COR-L47 (cell line): ENCODE measurements at places on chromosomes 4 and X.
A peak's percentile ranks its signal among the peaks of the same experiment; 100 is the strongest.

DNA sequence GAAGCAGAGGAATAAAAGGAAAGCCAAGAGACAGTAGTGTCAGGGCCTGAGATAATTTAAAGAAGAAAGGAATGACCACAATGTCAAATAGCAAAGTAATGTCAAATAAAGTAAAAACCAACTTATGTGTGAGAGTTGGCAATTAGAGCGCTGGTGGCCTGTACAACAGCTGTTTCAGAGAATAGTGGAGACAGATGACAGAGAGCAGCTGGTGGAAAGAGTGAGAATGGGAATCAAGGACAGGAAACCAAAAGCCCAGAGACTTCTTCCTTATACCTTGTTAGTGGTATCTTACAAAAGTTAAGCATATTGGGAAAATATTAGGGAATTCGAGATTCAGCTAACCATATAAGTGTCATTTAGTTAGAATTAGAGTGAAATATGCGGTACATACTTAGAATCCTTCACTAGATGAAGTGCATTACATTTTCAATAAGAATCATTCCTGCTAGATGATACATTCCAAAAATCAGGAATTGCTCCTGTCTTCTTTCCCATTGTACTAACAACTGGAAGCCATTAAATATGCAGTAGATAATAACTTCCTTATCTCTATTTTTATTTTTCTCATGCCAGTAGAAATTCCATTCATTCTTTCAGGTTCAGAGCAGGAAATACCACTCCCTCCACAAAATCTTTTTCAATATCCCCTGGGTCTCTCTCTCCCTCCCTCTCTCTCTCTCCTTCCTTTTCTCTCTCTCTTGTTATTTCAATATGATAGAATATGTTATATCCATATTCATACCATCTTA is 525.4 kb downstream of the CENPC start:
- no peak for DNase-seq

- no peak for DNase-seq
Observed at GRCh38 chrX:41779941-41780340, 56.0 kb downstream of the GPR82 start.

GRCh38 chr4:104938624-104939023 is 208.1 kb upstream of the TET2 start:
- DNase-seq, result no peak

DNA sequence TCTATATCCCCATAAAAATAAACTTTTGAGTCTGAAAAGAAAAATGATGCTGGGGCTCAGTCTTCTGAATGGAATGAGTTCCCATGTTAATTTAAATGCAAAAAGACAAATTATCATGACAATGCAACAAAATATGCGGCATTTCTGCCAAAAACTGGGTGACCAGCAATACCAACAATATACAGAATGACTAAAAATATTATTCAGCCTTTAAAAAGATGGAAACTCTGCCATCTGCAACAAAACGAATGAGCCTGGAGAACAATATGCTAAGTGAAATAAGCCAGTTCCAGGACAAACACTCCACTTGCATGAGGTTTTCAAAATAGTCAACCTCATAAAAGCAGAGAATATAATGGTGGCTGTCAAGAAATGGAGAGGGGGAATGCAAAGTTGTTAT is 558.5 kb downstream of the IL15 start:
- no peak for DNase-seq

- no peak for DNase-seq
Observed at GRCh38 chr4:153788413-153789276, at the start of gene SFRP2. SFRP2 (minus strand) TSS chr4:153789083; CDS start chr4:153788835, 248 bp downstream.

DNA sequence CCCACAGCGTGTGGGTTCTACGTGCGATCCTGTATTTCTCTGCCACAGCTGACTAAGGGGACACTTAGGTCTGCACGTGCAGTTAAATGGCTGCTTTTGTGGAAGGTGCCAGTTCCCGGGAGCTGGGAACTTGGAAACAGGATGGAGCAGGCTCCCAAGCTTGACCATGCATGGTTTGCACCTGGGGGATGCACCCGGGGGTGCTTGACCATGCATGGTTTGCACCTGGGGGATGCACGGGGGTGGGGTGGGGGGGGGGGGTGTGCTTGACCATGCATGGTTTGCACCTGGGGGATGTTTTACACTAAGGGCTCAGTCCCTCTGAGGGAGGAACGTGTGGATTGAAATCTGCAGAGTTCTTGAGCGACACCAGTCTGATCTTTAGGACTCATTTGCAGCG is 5.7 kb downstream of the WFS1 start:
- no peak for DNase-seq

DNA sequence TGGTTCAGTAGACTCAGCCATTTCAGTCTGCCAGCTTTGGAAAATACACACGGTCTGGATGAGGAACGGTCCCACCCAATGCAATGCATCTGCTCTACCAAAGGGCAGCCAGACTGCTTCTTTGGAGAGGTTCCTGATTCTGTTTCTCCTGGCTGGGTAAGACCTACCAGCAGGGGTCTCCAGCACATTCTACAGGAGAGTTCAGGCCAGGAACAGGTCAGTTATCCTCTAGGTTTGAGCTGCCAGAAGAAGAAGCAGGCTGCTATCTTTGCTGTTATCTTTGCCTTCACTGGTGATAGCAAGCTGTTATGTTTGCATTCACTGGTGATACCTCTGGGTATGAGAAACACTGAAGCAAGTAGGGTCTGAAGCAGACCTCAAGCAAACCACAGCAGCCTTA is 45.5 kb upstream of the PBDC1 start:
- no peak for DNase-seq

- no peak for DNase-seq
Observed at GRCh38 chr4:150784305-150784704, 202.4 kb downstream of the MAB21L2 start.

- no peak for DNase-seq
Observed at GRCh38 chrX:134375691-134376090, 84.3 kb upstream of the HPRT1 start.

DNA sequence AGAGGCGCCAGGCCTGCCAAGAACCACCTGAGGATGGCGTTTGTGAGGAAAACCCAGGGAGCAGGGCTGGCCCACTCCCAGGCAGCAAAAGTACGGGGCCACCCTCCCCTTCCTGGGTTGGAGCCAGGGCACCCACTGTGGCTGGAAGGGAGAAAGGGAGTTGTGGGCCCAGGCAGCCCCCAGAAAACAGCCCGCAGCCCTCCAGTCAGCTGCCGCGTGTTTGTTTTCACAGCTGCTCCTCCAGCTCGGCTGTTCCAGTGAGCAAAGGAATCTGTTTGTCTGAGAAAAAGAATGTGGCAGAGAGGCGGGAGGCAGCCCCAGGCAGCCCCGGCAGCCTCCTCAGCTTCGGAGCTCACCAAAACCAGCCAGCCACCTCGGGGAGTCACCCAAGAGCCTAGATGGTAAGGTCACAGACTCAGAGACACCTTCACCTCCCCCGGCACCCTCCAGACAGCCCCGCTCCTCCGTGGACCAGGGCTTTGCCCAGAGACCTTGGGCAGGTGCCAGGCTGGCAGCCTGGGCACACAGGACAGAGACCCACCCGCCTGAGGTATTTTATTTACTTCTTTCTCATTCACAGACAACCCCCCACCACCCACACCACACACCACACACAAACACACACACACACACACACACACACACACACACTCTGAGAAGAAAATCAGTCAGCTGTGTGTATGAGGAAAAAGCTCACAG is 338.1 kb downstream of the BCOR start:
- DNase-seq, result peak; percentile 47

- no peak for DNase-seq
Observed at GRCh38 chr4:8306511-8307021, 37.0 kb downstream of the HTRA3 start.

GRCh38 chr4:73244945-73245601 is 13.5 kb downstream of the ANKRD17 start:
- DNase-seq, result no peak

- DNase-seq, result no peak
Observed at GRCh38 chr4:10753336-10753735, 68.8 kb upstream of the CLNK start.

DNA sequence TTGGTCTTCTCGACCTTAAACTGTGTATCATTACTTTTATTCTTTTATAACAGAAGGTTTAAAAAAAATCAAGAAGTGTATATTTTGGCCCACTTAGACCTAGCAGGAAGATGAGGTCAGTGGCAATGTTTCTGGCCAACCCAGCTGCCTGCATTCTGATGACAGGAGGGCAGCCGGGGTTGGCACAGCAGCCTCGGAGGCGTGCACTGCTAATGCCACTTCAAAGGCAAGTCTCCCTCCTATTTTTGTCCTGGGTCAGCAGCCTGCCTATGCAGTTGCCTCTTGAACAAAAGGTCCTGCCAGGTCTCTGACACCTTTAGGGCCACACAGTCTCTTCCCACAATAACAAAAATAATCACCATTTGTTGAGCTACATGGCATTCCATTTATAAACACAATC is 89.4 kb upstream of the MYOZ2 start:
- no peak for DNase-seq

DNA sequence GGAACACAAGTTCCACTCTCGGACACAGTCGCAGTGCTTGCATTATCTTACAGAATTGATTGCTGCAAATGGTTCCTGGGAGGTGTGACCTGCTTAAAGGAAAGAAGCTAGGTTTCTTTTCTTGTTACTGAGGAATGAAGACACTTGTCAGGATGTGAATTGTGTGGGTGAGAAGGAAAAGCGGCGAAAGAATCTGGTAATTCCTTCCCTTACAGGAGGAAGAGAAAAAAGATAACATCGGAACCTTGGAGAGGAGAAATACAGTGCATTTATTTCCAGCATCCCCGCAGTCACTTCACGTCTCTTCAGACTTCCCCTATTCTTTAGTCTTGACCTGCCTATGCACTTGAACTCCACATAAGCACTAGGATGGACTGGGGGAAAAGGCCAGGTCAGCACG is 389 bp upstream of the CCSER1 start:
- no peak for DNase-seq

- no peak for DNase-seq
Observed at GRCh38 chr4:80141543-80141942, 55.8 kb upstream of the PRDM8 start.

- no peak for DNase-seq
Observed at GRCh38 chr4:85745939-85746338, 271.0 kb downstream of the ARHGAP24 start.

- no peak for DNase-seq
Observed at GRCh38 chrX:40448793-40449192, 132.0 kb upstream of the ATP6AP2 start.

- no peak for DNase-seq
Observed at GRCh38 chr4:28313729-28314713, 1453.4 kb downstream of the STIM2 start.

DNA sequence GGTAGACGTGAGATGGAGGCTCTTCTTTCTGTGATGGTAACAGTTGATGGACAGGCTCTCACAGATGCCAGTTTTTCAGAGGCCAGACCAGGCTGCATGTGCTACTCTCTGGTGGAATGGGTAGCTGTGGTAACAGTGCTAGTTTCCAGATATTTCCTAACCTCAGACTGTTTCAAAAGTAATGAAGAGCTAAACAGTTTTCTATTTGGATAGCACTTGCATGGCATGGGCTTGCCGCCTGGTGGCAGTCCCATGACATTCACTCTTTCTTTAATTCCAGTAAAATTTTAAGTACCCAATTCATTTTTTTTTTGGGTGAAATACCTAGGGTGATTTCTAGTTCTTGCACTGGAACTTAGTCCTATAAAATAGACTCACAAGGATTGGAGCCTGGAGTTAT is 220.2 kb upstream of the MAD2L1 start:
- DNase-seq, result no peak

GRCh38 chrX:138859421-138859820 is 147.9 kb upstream of the FGF13 start:
- no peak for DNase-seq

GRCh38 chrX:143363419-143363818 is 153.9 kb downstream of the SPANXN3 start:
- no peak for DNase-seq

- no peak for DNase-seq
Observed at GRCh38 chr4:81519856-81520255, 48.1 kb upstream of the RASGEF1B start.

DNA sequence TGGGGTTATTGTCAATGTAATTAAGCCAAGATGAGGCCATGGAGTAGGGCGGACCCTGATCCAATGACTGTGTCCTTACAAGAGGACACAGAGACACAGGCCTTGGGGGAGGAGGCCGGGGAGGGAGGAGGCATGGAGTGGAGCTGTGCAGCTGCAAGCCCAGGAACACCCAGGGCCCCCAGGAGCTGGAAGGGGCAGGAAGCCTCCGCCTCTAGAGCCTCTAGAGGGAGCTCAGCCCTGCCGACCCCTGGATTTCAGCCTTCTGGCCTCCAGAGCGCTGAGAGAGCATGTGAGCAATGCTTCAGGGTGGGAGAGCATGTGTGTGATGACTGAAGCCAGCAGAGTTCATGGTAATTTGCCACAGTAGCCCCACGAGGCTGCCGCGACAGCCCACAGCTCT is 234.6 kb downstream of the AFAP1 start:
- DNase-seq, result no peak

GRCh38 chr4:41806807-41807206 is 58.3 kb upstream of the PHOX2B start:
- DNase-seq, result no peak

DNA sequence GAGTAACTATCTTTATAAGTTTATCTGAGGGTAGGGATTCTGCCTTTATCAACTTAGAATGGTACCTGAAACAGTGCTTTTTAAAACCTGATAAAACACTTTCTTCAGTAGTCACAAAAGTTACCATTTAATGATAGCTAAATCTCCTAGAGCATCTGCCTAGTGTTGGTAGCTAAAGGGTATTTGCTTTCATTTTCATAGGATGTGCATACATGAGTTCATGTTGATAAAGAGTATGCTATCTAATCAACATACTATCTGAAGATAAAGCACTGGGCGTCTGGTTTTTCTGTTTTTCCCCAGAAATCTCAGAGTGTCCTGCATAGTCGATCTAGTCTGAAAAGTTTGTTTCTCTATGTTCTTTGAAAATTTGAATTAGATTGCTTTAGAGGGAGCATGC is 75.1 kb downstream of the ADGRL3 start:
- no peak for DNase-seq
